ENCODE measurements at places on chromosomes 7 and 10.

DNA sequence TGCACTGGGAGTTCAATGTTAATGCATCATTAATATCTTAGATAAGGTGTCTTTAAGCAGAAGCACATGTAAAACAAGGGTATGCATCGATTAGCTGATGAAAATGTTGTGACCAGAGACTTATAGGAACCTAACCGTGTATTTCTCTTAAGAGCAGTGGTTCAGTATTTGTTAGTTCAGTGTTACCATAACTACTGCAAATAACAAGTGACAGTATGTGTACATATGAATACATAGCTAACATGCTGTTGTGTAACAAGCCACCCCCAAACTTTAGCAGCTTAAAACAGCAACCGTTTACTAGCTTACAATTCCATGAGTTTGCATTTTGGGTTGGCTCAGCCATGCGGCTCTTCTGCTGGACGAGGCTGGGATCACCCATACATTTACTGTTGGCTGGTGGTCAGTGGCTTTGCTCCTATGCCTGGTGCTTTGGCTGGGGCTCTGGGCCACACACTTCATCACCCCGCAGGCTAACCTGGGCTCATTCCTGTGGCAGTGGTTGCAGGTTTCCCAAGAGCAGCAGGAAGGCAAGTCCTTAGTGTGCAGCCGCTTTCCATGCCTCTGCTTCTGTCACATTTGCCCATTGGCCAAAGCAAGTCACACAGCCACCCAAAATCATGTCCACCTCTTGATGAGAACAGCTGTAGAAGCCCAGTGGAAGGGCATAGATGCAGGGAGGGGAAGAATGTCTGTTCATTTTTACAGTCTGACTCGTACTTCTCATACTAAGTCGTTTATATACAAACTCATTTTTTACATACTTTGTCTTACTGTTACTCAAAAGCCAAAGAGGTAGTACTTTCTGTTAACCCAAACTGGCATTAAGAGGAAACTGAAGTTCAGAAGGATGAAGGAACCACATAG lies 103.3 kb upstream of the GATA3 start:
- DNase-seq = no peak

GRCh38 chr7:121624958-121625357 lies 228.8 kb upstream of the FAM3C start:
- DNase-seq = peak; percentile 44

DNA sequence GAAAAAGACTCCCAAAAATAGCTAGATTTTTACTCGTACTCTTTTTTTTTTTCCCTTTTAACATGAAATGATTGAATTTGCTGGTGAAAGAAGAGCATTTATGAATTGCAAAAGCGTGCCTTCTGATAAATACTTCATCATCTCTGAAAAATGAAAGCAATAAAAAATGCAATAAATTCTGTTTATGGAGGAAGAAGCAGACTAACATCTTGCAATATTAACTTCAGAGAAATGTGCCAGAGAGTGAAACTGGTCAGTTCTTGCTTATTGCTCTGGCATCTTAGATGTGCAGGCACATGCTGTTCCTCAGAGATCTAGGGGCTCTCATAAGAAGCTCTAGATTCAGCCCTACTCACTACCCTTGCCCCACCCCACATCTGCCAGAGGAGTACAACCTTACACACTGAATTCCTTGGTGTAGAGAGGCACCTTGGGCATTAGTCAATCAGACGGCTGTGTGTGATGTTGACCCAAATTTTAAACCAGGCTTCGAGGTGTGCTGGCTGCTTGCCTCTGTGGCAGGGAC lies 891.1 kb upstream of the GHITM start:
- DNase-seq = no peak

- DNase-seq = no peak
Measured at GRCh38 chr10:17954861-17955260, 3.1 kb downstream of the SLC39A12 start.

DNA sequence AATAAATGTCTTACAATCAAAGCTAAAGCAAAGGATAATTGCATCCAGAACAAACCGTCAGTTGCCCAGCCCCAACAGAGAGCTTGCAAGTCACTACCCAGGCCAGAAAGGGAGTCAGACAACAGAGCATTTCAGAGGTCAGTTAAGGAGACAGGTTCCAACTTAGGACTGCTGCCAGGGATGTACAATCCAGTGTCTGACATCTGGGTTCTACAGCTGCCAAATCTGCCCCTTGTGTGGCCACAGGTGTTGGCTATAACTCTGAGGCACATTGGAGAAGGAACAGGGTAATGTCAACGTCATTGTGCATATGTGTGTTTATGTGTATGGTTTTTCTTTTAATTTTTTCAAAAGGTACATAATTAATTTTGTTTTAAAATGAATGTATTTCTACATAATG lies 85.2 kb upstream of the GLCCI1 start:
- no peak for DNase-seq

DNA sequence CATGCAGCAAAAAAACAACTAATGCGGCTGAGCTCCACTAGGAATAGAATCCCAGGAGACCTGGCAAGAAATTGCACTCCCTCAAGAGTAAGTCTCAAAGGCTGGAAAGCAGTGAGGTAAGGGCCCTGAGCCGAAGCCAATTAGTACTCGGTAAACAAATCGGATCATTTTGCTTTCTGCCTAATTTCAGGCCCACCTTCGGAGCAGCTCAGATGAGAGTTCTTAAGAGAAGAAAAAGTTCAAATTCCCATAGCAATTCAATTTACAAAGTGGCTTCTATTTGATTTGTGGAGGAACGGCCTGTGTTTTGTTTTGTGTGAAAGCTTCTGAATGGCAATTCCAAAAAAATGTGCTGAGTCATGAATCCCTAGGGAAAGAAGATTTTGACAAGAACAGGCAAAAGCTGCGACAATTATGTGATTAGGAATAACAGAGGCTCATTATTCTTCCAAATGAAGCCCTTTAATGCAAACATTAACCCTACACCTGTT lies 60.9 kb downstream of the SLC16A9 start:
- peak; percentile 24 for DNase-seq

Measured in head of caudate nucleus (tissue), 42 donors.